WTC11 (cell line): ENCODE measurements at places on chromosomes 2 and 18. TPM values are rescaled to one million over a fixed set of nuclear protein-coding genes. Genes with fewer than 3 reads are reported as not detected.

Gene KRTCAP3
- 41.9 to 50.0 TPM (median 49.2 TPM) in 3 replicates for total RNA-seq

Gene FSHR
- not detected in 3 replicates for total RNA-seq

Gene FAM237A
- not detected in 3 replicates for total RNA-seq

Gene SCN9A
- total RNA-seq = 7.3 to 9.8 TPM (median 8.2 TPM) in 3 replicates

Gene PLCD4
- total RNA-seq = 0.11 to 0.28 TPM (median 0.14 TPM) in 3 replicates

Gene TTR
- 1.0 to 1.7 TPM (median 1.3 TPM) in 3 replicates for total RNA-seq

Gene SKOR2
- 0.34 to 1.3 TPM (median 0.37 TPM) in 3 replicates for total RNA-seq

Gene CREG2
- total RNA-seq = 1.1 to 1.7 TPM (median 1.6 TPM) in 3 replicates

Gene UGT1A4
- 0.14 to 0.22 TPM in 2 of 3 replicates, not detected in the other for total RNA-seq

Gene ANKRD62
- total RNA-seq = not detected in 3 replicates

Gene NCK2
- 63.7 to 75.4 TPM (median 65.1 TPM) in 3 replicates for total RNA-seq

Gene ANKRD36C
- 8.7 to 12.6 TPM (median 11.7 TPM) in 3 replicates for total RNA-seq

Gene ANXA4
- total RNA-seq = 9.5 to 13.6 TPM (median 12.3 TPM) in 3 replicates
